ENCODE measurements at places on chromosomes 3 and 15. TPM values are rescaled to one million over a fixed set of nuclear protein-coding genes. Genes with fewer than 3 reads are reported as not detected.

GPR156 gene
- 0.22 TPM for total RNA-seq

DNA sequence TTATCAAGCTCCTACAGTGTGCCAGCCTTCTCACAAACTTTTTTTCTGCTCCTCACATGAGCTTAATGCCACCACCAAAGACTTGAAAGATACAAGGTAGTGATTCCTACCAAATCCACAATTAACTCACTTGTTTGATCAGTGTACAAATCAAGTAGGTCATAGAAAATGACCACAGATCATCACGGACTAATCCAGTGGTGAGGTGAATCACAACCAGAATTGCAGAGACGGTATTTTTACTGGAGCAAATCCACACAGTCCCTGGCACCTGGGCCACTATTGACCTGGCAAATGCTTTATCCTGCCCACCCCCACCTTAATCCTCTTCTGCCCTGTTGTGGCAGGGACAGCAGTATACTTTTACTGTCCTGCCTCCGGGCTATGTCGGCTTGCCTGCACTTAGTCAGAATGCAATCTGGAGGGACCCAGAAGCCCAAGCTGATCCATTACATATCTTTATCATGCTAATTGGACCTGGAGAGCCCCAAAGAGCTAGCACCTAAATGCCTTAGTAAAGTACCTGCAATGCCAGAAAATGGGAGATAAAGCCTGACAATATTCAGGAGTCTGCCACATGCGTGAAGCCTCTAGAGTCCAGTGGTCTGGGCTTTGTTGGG, 83.9 kb upstream of the CDV3 start:
- no peak for DNase-seq

PROS1 gene
- total RNA-seq, result 329 TPM

GRCh38 chr3:115588201-115589115, 34.9 kb upstream of the GAP43 start:
- DNase-seq, result no peak

All from tibial nerve (tissue), 4 donors.